NCI-H1417 treated with DMSO at 0.1 percent for 48 hours (cell line): ENCODE measurements at places on chromosomes 11 and 22.

DNA sequence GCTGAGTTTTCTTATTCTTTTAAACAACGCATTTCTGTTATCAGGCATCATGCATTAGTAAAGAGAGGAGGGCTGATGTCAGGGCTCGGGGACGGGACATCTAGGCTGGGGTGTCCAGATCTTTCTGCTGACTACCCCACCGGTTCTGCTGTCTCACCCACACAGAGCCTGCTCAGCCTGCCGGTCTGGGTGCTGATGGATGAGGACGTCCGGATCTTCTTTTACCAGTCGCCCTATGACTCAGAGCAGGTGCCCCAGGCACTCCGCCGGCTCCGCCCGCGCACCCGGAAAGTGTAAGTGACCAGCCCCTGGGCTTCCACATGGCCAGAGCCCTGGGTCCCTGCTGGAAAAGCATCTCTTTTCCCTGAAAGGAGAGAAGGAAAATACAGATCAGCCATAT, 9.4 kb downstream of the NCF4 start:
- DNase-seq, result no peak

DNA sequence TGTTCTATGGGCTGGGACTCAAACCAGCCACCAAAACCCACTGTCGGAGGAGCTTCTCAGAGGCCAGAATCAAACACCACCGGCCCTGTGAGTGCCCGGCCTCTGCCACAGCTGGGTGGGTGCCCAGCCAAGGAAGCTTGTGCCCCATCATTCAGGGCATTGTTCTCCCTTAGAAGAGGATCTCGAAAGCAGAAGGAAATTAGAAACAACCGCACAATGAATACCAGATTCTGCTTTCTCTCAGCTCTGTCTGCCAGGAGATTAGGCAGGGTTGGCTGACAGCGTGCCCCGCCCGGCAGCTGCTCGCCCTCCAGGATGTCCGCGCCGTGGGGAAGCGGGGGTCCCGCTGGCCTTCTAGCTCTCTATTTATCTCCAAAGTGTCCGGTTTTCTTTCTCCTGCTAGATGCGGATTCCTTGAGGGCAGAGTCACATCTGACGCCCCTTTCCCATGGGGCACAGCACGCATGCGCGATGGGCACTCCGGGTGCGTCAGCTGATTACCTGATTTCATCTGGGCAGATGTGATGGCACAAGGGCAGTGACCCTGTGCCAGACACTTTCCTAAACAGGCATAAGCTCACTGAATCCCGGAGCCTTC, 25.5 kb downstream of the SCGB1A1 start:
- no peak for DNase-seq

DNA sequence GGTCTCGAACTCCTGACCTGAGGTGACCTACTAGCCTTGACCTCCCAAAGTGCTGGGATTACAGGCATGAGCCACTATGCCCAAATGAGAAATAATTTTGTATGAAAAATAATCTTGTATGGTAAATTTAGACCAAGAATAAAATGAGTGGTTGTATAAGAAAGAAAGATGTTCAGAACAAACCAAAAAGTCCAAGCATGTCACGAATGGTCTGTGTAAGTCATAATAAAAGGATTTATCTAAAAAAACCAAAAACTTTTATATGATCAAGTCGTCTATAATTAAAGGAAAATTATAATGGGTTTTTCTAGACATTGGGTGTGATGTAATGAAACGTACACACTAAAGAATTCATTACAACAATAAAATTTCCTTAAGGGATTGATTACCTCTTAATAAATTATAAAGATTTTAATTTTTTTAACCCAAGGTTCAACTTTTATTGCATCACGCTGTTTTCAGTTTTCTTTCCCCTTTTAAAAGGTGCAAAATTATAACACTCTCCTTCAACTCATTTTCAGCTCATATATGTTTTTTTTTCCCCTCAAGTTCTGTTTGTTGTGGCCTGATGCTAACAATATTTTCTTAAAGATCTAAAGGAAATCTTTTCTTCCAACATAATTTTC, 8.9 kb upstream of the AQP11 start:
- DNase-seq, result no peak

GRCh38 chr11:122690384-122690783, 34.9 kb downstream of the UBASH3B start:
- DNase-seq, result no peak

DNA sequence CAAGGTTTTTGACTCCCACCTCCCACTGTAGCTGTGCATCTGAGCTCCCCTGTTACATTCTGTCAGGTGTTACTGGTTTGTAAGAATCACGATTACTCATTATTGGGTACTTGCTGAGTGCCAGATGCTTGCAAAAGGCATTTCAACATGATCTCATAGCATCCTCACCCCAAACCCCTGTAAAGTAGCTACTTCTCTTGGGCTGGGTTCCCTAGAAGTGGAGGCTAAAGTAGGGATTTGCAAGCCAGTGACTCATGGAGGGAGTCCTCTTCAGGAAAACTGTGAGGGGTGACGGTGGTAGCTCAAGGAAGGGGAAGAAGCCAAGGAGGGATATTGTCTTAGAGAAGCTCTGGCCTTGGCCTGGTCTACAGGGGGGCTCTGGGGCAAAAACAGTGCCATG, 78.6 kb downstream of the TIMP3 start:
- DNase-seq, result no peak

GRCh38 chr11:121119440-121119839, 18.4 kb downstream of the TECTA start:
- no peak for DNase-seq

DNA sequence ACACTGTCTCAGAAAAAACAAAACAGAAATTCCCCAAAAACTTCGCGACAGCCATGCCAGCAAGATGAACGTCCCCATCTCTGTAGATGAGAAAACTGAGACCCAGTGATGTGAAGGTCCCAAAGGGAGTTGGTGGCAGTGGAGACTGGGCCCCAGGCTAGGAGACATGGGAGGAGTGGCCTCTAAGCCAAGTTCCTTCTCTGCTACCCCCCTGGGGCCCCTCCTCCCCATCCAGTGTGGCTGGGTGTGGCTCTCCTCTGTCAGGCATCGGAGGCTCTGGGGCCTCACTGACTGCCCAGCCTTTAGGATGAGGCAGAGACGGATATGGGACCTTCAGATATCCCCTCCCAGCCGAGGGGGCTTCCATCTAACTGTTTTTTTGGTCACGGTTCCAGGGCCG, 9.8 kb downstream of the RELT start:
- DNase-seq, result no peak

DNA sequence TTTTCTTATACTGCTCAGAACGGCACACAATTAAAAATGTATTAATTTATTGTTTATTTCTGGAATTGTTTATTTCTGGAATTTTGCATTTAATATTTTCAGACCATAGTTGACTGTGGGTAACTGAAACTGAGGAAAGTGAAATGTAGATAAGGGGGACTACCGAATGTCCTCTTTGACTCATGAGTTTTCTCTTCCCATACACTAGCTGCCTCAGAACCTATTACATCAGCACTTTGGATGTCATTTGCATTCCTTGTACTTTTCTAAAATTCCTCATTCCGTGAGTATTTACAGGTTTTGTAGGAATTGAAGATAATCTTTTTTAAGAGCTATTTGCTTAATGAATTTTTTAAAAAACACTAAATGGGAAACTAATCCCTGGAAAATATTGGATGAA, 29.8 kb downstream of the ZC3H12C start:
- DNase-seq, result no peak
